ENCODE measurements at places on chromosomes 1 and 21.
A peak's percentile ranks its signal among the peaks of the same experiment; 100 is the strongest.

- DNase-seq, result no peak
Measured at GRCh38 chr1:25917996-25918395, 11.8 kb upstream of the STMN1 start.

DNA sequence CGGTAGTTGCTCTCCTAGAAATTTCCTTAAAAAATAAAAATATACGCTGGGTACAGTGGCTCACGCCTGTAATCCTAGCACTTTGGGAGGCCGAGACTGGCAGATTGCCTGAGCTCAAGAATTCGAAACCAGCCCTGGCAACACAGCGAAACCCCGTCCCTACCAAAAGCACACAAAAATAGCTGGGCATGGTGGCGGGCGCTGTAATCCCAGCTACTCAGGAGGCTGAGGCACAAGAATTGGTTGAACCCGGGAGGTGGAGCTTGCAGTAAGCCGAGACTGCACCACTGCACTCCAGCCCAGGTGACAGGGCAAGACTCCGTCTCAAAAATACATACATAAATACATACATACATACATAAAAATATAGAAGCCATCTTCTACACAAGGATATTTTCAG lies 262.8 kb downstream of the AKT3 start:
- DNase-seq, result no peak

GRCh38 chr1:39086865-39087409 lies 60.8 kb downstream of the NDUFS5 start:
- DNase-seq, result no peak

GRCh38 chr1:33007190-33008050 lies 29.3 kb downstream of the AK2 start:
- DNase-seq, result peak; percentile 90

DNA sequence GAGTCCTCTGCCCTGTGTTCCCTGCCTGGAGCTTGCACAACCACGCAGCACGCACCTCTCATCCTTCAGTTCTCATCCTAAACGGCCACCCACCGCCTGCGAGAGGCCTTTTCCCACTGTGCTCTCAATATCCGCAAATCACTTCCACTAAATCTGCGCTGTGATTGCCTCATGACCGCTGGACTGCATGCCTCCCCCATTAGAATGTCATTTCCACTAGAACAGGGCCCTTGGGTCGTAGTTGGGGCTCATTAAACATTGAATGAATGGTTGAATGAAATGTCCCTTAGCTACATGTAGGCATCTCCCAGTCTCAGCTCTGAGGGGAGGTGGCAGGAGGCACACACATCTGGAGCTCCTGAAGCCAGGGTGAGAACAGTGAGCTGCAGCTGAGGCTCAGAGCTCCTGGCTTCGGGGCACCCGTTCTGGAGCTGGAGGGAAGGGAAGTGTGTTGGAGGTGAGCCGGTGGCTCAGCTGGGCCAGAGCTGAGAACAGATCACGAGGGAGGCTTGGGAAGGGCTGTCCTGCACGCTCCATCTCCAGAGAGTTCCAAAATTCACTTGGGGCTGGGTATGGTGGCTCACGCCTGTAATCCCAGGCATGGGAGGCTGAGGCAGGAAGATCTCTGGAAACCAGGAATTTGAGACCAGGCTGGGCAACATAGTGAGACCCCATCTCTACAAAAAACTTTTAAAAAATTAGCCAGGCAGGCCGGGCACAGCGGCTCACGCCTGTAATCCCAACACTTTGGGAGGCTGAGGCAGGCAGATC lies 30.4 kb downstream of the TMEM201 start:
- no peak for DNase-seq

DNA sequence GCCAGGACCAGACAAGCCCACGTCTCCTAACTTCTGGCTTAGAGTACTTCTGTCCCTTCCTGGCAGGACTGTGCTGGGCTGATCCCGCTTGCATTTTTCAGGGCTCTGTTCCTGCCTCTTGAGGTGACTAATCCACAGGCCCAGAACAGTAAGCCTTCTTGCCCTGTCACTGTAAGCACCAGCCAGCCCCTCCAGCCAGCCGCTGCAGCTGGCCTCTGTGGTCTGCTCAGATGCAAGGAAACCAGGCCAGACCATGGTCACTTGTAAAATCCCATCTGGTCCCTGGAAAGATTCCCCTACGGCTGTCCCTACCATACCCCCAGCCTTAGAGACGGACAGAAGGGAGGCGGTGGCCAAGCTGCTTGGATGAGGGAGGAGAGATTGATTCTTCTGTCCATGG lies 74.2 kb downstream of the KIRREL1 start:
- DNase-seq, result no peak

- DNase-seq, result no peak
Measured at GRCh38 chr1:3529099-3529729, 74.7 kb downstream of the ARHGEF16 start.

GRCh38 chr1:212678456-212679410 lies 20.9 kb downstream of the BATF3 start:
- DNase-seq, result no peak

DNA sequence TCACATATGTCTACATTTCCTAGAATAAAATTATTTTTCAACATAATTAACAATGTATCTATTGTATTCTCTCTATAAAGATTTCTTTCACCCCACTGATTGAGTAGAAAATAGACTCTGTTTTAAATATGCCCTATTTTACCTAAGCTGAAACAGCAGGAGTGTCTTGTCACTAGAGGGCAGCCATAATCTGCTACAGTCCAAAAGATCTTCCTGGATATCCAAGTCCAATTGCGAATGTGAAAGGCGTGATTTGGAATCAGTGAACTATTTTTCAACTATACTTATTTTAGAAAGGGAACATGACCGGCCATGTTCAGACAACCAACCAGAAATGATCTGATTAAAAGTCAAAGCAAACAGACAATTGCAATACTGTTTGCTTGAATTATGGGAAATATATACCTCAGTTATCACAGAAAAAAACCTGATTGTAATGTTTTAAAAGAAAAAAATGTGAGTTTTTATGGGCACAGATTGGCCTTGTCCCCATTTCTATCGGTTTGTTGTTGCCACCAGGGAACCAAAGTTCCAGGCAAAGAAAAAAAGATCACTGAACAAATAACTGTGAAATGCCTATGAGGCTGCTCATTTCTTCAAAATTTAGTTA lies 1211.0 kb upstream of the ADGRL4 start:
- DNase-seq, result peak; percentile 20

DNA sequence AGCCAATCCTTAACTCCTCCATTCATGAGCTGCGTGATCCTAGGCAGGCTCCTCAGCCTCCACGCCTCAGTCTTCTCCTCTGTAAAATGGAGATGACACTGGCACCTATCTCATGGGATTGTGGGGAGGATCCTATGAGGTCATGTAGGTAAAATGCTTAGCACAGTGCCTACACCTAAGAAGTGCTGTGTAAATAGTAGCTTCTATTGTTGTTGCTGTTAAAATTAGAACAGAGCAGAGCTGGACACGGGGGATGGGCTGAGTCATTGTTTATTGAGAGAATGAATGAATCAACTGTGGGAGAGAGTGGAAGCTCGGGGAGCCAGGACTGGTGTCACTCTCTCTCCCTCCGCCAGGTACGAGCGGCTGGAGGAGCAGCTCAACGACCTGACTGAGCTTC lies 43.0 kb downstream of the TMCC2 start:
- DNase-seq, result no peak

- DNase-seq, result peak; percentile 57
Measured at GRCh38 chr1:54121482-54122134, 31.2 kb downstream of the CDCP2 start.

GRCh38 chr1:58412071-58412580 lies 134.4 kb downstream of the OMA1 start:
- DNase-seq, result no peak

GRCh38 chr1:244010703-244011123 lies 40.4 kb upstream of the ZBTB18 start:
- DNase-seq, result no peak

GRCh38 chr1:195637539-195637938 lies 970.7 kb downstream of the KCNT2 start:
- DNase-seq, result no peak

- no peak for DNase-seq
Measured at GRCh38 chr1:175808573-175808972, 65.2 kb upstream of the TNR start.

GRCh38 chr1:38088366-38088765 lies 41.8 kb upstream of the POU3F1 start:
- no peak for DNase-seq

DNA sequence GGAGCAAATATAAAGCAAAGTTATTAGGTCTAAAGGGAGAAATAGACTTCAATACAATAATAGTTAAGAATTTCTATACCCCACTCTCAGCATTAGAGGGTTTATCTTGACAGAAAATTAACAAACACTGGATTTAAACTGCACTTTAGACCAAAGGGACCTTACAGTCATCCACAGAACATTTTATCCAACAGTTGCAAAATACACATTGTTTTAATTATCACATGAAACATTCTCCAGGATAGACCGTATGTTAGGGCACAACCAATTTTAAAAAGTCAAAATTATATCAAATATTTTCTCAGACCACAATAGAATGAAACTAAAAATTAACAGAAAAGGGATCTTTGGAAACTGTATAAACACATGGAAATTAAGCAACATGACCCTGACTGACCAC lies 384.5 kb upstream of the C1orf87 start:
- no peak for DNase-seq

GRCh38 chr1:235503403-235504121 lies 690 bp downstream of the B3GALNT2 start:
- no peak for DNase-seq

DNA sequence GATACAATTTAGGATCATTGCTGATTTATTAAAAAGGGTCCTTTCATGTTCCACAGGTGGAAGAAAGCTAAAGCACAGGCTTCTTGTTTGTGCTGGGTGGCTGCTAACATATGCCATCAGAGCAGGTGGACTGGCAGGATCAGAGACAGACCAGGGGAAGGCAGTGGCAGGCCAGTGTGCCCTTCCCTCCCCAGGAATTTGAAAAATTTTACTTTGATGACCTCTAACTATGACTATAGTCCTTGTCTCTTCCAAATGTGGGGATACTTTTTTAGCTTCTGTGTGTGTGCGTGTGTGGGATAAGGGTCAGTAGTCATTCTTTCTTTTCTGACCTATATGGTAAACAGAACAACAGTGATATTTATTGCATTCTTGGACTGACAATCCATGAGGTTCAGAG lies 49.9 kb downstream of the LHX9 start:
- no peak for DNase-seq

GRCh38 chr1:77350012-77350770 lies 68.4 kb downstream of the AK5 start:
- DNase-seq, result no peak

- no peak for DNase-seq
Measured at GRCh38 chr1:95119273-95119672, 2.1 kb downstream of the TLCD4 start.

- no peak for DNase-seq
Measured at GRCh38 chr1:211781260-211781659, 49.3 kb downstream of the LPGAT1 start.

DNA sequence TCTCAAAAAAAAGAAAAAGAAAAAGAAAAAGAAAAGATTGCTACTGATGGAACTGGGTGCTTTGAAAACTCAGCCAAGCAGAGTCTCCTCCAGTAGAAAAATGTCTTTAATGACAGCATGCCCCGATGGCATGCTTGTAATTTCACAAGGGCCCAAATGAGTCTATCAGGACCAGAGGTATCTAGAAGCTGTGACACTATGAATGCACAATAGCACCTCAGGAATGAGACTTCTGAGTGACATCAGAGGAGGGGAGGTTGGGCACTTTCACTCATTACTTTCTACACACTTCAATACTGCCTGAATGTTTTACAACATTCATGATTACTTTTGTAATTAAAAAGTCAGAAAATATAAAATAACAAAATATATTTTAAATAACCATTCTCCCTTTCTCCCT lies 15.1 kb upstream of the CD58 start:
- DNase-seq, result no peak

DNA sequence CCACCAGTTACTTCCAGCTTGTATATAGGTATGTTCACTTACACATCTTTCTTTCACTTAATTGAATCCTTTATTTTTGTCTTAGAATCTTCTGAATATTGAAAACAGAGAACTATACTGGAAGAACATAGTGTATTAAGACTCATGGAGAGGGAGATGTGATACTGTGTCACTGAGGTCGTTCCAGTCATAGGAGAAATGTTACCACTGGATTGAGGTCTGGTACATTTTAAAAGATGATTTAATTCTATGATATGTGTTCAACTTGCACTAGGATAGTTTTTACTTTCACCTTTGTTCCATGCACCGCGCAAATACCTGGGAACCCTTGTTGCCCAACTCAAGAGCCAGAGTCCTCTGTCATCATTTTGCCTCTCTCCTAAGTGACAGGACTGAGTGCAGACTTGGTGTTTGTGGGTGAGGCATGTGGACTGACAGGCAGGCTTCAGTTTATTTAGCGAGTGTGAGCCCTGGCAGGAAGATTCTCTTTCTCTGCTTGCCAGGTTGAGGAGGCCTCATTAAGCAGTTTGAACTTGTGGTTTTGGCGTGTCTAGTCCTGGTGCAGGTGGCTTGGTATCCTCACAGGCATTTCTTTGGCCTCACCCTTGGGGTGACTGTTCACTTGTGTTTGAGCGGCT lies 63.7 kb downstream of the DYRK1A start:
- DNase-seq, result no peak

DNA sequence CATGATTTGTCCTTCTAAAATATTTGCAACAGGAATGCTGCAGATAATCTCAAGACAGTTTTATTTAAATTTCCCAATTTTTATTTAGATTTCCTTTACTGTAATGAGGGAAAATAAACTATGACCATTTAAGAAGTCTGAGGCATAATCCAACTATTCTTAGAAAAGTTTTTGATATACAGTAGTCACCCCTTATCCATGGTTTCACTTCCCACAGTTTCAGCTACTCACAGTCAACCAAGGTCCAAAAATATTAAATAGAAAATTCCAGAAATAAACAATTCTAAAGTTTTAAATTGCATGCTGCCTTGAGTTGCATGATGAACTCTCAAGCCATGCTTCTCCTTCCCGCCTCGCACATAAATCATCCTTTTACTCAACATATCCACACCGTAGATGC lies 33.3 kb downstream of the TOR3A start:
- no peak for DNase-seq

- no peak for DNase-seq
Measured at GRCh38 chr1:43468414-43468813, 14.7 kb upstream of the HYI start.

DNA sequence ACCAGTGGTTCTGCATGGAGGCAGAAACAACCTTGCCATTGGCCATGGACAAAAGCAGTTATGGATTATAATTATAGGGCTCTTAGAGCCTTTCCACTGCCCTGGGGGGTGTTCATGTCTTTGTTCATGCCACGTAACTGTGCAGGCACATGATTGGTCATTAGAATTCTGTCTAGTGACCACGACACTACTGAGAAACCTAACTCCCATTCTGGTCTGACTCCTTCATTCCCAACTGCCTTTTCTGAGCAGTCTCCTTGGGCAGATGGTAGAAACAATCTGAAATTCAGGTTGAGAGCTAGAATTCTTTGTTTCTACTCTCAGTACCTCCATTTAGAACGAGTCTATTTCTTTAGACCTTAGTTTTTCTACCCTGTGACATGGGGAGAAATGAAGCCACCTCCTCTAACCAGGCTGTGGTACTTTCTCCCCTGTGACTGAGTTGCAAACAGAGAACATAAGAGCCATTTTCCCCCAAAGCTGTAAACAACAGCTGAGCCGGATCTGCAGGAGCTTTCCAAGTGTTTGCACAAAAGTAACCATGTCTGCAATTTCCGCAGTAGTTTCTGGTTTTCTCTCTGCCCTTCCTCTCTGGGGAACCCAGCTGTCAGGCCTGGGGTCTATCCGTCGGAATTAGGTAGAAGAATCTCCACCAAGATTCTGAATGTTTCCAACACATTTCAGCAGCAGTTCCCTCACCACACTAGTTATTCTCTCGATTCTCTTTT lies 37.7 kb upstream of the IPO9 start:
- no peak for DNase-seq

GRCh38 chr1:17777330-17777729 lies 22.2 kb downstream of the ACTL8 start:
- DNase-seq, result no peak

All from COLO829 (cell line).